ENCODE measurements at places on chromosomes 1 and 21. TPM values are rescaled to one million over a fixed set of nuclear protein-coding genes. Genes with fewer than 3 reads are reported as not detected.

RAB7B gene
- total RNA-seq = 1.2 TPM

NES gene
- total RNA-seq = 8.1 TPM

ERG gene
- 6.7 TPM for total RNA-seq

NBPF4 gene
- 0.37 TPM for total RNA-seq

KCNN3 gene
- 2.5 TPM for total RNA-seq

GJB3 gene
- 20.7 TPM for total RNA-seq

PADI1 gene
- total RNA-seq = 0.50 TPM

LCE1B gene
- total RNA-seq = not detected

SYT6 gene
- 0.22 TPM for total RNA-seq

ANKRD13C gene
- total RNA-seq = 23.8 TPM

HAO2 gene
- not detected for total RNA-seq

PTPN7 gene
- 2.0 TPM for total RNA-seq

PDPN gene
- 6.1 TPM for total RNA-seq

TNFAIP8L2 gene
- 0.72 TPM for total RNA-seq

IFI44L gene
- 0.74 TPM for total RNA-seq
